Hypothalamus (tissue), 51 donors: ENCODE measurements at places on chromosomes 4 and X.

DNA sequence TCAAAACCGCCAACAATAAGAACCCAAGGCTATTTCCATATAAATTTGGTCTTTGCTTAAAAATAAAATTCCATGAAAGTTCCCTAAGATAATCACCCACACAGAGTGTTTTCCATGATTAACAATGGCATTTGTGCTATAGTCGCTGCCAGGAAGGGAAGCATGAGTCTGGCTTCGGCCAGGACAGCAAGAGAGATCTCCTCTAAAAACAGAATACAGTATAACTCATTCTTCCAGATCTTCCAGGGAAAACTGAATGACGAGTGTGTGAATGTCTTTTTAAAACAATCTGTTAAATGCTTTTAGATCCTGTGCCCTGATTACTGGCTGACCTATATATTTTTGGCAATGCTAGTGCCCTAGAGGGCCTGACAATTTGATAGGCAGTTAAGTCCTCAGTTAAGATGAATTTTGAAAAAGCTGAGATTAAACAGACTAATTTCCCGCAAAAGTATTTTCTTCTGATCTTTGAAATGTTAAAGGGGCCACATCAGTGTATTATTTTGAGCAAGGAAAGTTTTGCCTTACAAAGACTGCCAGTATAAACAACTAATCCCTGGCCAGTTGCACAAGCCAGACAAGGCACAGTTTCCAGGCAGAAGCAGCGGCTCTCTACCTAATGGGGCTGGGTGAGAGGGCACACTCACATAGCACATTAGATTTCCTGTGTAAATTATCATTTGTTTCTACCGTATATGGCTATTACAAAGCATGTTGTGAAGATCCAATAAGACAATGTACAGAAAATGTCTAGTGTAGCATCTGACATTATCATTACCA lies 127.3 kb downstream of the DCHS2 start:
- no peak for DNase-seq

- no peak for DNase-seq
These were observed 37.3 kb upstream of the GK2 start for GRCh38 chr4:79445371-79445781.

DNA sequence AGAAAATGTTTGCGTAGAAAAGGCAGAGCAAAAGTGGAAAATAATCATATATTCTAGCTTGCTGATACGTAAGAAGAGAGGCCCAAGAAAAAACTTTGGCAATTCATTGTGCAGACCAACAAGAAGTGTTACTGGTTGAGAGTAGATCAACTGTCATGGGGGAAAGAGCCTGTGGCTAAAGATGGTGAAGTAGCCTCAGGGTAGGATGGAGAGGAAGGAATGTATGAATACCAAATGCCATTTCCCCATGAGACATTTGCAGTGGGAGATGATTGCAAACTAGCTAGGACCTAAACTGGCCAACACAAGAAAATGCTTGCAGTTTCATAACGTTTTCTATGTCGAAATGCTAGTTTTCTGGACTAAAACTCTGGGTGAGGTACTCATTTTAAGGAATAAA lies 47.7 kb upstream of the ADGRL3 start:
- DNase-seq, result no peak

GRCh38 chr4:146368209-146368608 lies 153.5 kb downstream of the SLC10A7 start:
- DNase-seq, result no peak

GRCh38 chrX:133677123-133678063 lies 262.1 kb upstream of the GPC4 start:
- no peak for DNase-seq

DNA sequence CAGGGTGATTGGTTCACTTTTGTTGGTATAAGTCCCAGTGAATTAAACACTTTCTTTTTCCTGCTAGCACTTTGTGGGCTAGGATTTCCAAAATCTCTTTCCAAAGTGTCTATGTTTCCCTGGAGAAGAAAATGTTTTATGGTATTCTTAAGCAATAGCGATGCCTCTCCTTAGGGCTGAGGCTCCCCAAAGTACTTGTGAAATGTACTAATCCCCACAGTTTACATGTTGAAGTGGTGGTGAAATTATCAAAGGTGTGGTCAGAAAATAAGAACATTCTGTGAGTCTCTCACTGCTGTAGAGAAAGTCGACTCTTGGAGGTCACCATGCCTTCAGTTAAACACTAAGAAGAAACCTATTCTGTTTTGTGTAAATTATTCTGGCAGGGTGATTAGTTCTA lies 51.5 kb upstream of the AMELX start:
- no peak for DNase-seq

GRCh38 chr4:159045321-159045720 lies 57.6 kb upstream of the RAPGEF2 start:
- DNase-seq, result no peak

- no peak for DNase-seq
These were observed 71.3 kb upstream of the ANKRD50 start for GRCh38 chr4:124783847-124784246.
